ENCODE measurements at places on chromosomes 5 and 9.

DNA sequence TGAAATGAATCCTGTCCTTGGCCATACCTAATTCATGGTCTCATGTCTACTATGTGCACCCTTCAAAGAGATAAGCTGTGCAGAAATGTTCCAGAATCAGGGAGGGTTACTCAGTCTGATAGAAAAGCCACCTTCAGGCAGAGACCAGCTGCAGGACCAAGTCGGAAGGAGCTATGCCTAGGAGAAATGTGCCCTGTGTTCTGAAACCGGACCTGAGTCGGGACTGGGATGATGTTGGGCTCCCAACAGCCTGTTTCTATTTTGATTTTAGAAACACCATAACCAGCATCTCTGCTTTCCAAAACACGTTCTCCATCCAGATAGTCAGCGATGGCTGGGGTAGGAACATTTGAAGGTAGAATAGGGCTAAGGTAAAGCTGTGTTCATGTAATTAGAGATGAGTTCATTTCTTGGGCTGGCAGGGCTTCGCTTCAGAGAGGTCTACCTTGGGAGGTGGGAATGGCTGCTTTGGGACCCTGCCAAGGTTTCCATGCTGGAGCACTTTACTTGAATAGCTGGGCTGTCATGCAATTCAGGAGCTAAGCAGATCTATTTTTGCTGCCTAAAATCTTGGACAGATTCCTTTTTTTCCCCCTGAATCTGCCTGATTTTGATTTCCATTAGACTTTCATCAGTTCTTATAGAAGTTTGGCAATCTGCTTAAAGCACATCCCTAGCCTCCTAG, 2.8 kb downstream of the ADCY2 start:
- ATAC-seq = no peak

- no peak for ATAC-seq
These were observed 9.5 kb downstream of the INVS start for GRCh38 chr9:100108559-100108958.

DNA sequence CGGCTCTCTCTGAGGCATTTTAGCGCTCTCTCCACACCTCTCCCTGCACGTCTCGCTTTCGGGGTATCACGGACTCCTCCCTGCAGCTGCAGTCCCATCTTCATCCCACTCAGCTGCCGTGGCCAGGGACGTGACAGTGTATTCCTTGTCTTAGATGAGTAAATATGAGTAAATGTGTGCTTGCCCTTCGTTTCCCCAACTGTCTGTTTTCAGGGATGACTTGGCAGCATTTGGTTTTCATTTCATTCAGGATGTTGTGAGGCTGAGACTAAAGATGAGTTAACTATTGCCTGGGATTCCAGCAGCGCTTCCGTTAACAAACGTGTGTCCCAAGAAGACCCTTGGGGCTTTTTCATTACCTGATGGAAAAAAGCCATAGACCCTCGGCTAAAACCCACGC, 29.5 kb downstream of the GDNF start:
- no peak for ATAC-seq

GRCh38 chr5:72662936-72663335, 153.5 kb upstream of the TNPO1 start:
- no peak for ATAC-seq

GRCh38 chr9:123652416-123652815, 277.5 kb downstream of the DENND1A start:
- ATAC-seq = no peak

GRCh38 chr9:130565792-130566191, 13.6 kb upstream of the FUBP3 start:
- no peak for ATAC-seq

DNA sequence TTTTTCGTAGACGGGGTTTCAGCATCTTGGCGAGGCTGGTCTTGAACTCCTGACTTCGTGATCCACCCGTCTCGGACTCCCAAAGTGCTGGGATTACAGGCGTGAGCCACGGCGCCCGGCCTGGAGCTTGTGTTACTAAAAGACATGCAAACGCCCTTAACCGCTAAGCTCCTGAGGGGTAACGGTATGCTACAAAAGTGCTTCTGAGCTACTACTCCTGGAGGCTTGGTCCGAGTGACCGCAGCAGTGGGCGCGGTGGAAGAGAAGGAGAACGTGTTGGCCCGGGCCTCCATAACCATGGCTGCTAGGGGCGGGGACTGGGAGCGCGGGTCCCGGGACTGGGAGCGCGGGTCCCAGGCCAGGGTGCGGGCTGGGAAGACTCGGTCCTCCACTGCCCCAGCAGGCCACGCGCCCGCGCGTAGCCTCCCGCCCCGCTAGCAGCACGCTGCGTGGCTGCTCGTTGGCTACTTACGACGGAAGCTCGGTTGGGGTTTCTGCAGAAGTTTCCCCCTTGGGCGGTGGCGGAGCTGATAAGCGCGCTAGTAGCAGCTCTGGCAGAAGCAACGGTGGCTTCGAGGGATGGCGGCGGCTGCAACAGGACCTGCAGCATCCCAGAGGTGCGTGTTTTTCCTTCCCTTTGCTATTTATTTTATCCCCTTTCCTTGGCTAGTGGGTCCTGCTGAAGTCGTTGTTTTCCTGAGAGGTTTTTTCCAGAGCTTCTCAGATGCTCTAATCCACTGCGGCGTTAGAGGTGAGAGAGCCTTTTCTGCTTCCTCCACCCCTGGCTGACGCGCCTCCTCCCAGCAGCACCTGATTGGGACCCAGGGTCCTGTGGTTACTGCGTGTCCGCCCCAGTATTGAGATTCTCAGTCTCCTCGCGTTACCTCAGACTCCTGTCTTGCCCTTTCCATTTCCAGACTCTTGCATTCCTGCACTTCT, 69.2 kb upstream of the CCDC180 start:
- peak; percentile 86 for ATAC-seq

- ATAC-seq = no peak
These were observed 398.1 kb downstream of the MAN2A1 start for GRCh38 chr5:110087829-110088228.

DNA sequence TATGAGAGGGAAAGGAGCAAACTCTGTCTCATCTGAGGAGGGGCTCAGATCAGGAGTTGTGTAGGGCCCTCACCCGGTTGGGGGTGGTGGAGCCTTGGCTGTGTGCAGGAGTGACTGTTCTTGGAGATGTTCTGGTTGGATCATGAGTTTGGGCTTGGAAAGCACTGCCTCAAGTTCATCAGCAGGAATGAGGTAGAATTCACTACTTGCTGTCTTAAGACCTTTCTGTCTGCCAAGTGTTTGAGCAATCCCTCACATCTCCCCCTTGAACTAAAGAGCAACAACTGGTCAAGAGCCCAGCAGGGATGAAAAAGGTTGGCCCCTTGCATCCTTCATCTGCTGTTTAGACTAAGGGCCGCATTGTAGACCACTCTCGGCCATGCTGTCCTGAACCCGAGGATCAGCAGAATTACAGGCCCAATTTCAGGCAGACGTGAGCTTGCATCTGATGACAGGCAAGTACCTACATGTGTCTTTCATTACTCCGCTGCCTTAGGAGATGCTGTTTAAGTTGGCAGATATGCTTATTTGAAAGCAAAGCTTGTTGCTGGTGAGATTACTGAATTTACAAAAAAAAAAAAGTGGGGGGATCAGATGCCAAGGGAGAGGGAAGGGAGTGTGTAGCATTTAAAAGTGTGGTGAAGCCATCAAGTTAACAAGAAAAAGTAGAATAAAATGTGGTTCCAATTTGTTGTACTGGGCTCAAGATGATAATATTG, 36.4 kb downstream of the PIK3R1 start:
- peak; percentile 33 for ATAC-seq

GRCh38 chr9:90499761-90500160, 142.9 kb downstream of the DIRAS2 start:
- ATAC-seq = no peak

DNA sequence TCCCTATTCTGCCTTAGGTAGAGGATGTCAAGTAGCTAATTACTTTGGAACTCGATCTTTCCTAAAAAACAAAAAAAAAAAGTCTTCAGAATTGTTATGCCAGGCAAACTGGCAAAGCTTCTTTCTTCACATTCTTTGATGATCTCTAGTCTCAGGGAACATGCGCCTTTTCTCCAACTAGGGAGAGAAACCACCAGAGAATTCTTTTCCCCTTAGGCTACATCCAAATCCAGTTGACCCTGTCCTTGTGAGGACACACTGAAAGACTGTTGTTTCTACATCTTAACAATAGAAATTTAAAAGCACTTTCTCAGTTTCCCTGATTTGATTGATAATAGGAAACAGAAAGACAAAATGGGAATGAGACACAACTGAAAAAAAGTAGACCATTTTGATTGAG, 94.7 kb upstream of the ITGA2 start:
- no peak for ATAC-seq

- peak; percentile 25 for ATAC-seq
These were observed 52.8 kb downstream of the PRRT1B start for GRCh38 chr9:131598121-131598520.

DNA sequence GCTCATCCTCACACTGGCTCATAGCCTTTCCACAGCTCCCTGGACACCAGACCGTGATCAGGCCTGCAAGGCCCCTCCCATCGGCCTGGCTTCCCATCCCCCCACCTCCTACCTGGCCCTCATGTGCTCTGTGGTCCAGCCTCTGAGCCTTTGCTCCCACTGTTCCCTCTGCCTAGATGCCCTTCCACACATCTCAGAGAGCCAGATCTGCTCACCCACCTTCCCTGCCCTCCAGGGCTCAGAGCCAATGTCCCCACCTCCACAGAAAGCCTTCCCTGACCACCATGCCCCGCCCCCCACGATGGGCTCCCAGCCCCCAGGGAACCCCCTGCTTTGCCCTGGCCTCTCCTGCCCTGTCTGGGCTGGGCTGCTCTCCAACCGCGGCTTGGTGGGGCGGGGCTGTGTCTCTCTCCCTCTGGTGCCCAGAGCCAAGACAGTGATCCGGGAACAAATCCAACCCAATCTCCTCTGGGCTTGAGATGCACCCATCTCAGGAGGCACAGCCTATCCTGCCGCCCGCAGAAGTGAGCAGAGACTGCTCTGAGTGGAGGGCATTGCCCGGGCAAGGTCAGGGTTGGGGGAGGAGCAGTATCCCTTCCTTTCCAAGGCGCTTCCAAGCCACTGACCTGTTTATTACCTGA, 1.6 kb downstream of the NINJ1 start:
- no peak for ATAC-seq

DNA sequence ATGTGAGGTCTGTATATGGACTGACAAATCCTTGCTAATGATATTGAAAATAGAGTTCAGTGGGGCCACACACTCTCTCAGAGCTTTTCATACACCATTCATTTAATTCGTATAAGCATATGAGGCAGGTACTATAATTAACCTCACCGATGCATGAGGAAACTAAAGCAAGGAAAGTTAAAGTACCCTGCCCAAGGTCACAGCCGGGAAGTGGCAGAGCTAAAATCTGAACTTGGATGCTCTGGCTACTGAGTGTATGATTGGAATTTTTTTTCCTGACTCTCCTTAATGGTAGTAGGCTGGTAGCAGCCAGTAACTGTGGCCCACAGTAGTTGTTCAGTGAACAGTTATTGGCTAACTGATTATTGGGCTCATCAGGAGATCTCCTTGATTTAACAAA, 135.3 kb downstream of the NUDT12 start:
- no peak for ATAC-seq

GRCh38 chr5:172953776-172954675, 5.2 kb upstream of the RPL26L1 start:
- ATAC-seq = peak; percentile 28

GRCh38 chr5:76471987-76472334, 68.9 kb downstream of the IQGAP2 start:
- ATAC-seq = peak; percentile 54

DNA sequence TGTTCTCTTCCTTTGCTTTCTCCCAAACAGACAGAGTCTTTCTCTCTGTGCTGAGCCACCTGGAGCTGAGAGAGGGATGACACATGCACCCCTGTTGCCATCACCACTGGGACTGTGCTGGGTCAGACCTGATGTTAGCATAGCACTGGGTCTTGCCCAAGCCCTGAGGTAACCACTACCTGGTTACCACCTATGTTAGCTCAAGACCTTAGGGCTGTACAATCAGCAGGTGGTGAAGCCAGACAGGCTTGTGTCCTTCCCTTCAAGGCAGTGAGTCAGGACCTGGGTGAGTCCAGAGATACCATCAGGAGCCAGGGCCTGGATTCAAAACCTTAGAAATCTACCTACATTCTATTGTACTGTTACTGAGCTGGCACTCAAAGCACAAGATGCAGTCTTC, 32.1 kb downstream of the FST start:
- no peak for ATAC-seq

- no peak for ATAC-seq
These were observed 149.6 kb upstream of the C9orf72 start for GRCh38 chr9:27722866-27723265.

GRCh38 chr9:74036549-74037231, 460.4 kb upstream of the RORB start:
- no peak for ATAC-seq

DNA sequence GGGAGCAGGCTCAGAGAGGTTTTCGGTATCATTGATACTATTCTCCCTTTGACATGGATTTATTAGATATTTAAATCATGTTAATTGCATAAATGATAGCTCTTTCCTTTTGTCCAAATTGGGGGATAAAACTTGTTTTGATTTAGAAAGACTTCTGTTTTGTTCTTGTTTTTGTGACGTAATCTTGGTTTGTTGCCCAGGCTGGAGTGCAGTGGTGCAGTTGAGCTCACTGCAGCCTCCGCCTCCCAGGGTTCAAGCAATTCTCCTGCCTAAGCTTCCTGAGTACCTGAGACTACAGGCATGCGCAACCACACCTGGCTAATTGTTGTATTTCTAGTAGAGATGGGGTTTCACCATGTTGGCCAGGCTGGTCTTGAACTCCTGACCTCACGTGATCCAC, 7.1 kb downstream of the MAT2B start:
- ATAC-seq = no peak

GRCh38 chr5:82314964-82315758, 37.0 kb upstream of the RPS23 start:
- no peak for ATAC-seq

- ATAC-seq = no peak
These were observed 136.6 kb upstream of the COL5A1 start for GRCh38 chr9:134505032-134505431.

GRCh38 chr5:113182658-113183344, 206.2 kb downstream of the DCP2 start:
- no peak for ATAC-seq

Measured in esophagus mucosa (tissue), 1 donor.